ENCODE measurements at places on chromosomes 2 and 18. TPM values are rescaled to one million over a fixed set of nuclear protein-coding genes. Genes with fewer than 3 reads are reported as not detected.
A peak's percentile ranks its signal among the peaks of the same experiment; 100 is the strongest.

The AMER3 gene
- total RNA-seq, result not detected

The DHRS9 gene
- not detected for total RNA-seq

The CHRND gene
- total RNA-seq, result not detected

The CYP26B1 gene
- total RNA-seq, result 6.9 TPM

The E2F6 gene
- 9.1 TPM for total RNA-seq

DNA sequence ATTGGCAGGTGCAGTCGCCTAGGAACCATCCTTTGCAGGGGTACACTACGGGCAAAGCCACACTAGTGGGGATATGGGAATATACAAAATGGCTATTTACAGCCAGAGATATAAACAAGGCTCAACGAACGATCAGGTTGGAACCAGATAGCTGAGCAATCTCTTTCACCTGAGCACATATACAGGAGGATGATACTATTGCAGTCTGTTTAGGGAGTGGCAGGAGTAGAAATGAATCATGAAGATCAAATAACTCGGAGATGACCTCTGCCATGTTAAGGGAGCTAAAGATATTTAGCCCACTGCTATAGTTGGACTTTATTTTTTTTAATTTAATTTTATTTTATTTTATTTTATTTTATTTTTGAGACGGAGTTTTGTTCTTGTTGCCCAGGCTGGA lies 33.8 kb downstream of the TEX44 start:
- no peaks in the 10 kb centered on the region for H3K27me3 ChIP-seq
- no peaks in the 10 kb centered on the region for H3K36me3 ChIP-seq
- no peak for DNase-seq
- H3K4me1 ChIP-seq, result peaks cover 12% of the 10 kb centered on the region

DNA sequence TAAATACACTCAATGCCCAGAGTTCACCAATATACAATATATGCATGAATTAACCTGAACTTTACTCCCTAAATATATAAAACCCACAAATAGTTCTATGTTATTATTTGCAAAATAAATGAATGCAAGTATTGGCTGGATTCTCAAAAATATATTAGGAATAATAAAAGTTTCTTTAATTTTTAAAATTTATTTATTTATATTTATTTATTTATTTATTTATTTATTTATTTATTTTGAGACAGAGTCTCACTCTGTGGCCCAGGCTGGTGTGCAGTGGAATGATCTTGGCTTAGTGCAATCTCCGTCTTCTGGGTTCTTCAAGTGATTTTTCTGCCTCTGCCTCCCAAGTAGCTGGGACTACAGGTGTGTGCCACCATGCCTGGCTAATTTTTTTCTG lies 88.7 kb upstream of the TMEFF2 start:
- DNase-seq, result no peak
- H3K36me3 ChIP-seq, result no peaks in the 10 kb centered on the region
- H3K4me1 ChIP-seq, result no peaks in the 10 kb centered on the region
- no peak overlapping the region for H3K4me3 ChIP-seq
- H3K27ac ChIP-seq, result no peak overlapping the region

DNA sequence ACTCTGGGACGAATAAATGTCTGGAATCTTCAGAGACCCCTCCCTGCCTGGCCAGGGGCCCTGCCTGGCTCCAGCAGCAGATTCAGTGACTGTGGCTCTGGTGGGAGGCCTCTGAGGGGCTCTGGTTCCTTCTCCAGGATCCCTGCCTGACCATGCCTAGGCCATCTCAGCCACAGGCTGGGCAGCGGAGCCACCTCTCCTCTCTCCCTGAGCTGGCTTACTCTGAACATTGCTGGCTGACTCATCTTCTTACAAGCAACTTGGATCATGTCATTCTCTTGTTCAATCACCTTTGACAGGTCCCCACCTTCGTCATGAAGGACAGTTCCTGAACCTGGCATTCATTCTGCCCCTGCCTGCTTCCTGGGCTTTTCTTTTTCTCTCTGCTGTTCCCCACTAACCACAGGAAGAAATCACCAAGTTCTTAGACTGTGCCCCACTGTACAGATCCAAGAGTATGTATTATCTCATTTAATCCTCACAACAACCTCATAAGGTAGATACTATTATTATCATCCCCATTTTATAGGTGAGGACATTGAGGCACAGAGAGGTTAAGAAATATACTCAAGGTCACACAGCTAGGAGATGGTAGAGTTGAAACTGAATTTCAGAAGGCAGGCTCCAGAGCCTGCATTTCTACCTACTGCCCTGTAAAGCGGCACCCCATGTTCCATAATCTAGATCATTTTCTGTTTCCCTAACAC lies 155.5 kb upstream of the SMAD2 start:
- no peaks in the 10 kb centered on the region for H3K4me1 ChIP-seq
- no peak for DNase-seq
- H3K4me3 ChIP-seq, result no peak overlapping the region
- H3K36me3 ChIP-seq, result no peaks in the 10 kb centered on the region
- peak overlapping the region; percentile 47 for H3K27ac ChIP-seq

DNA sequence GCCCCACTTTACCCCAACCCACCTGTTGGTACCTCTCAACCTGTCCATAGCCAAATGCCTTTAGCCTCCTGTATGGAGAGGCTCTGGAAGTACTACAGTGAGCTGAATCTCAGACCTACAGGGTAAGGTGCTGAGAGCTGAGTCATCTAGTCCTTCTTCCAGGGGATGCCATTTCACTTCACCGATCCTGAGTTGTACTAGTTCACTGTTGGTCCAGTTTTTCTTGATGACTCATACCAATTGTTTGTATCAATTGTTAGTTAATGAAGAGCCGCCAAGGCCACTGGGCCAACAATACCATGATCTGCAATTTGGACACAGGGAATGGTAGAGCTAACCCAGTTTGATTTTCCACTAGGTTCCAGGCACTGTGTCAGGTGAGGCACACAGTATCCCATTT lies 257.0 kb downstream of the CLIP4 start:
- DNase-seq, result no peak
- no peaks in the 10 kb centered on the region for H3K36me3 ChIP-seq
- no peaks in the 10 kb centered on the region for H3K27me3 ChIP-seq
- no peak overlapping the region for H3K4me3 ChIP-seq
- no peak overlapping the region for H3K27ac ChIP-seq

GRCh38 chr2:88342749-88343148 lies 109.7 kb downstream of the FOXI3 start:
- H3K27me3 ChIP-seq, result no peaks in the 10 kb centered on the region
- no peak overlapping the region for H3K4me3 ChIP-seq
- DNase-seq, result no peak
